Germinal center (tissue), 1 donor: ENCODE measurements at places on chromosomes 2 and 18.

DNA sequence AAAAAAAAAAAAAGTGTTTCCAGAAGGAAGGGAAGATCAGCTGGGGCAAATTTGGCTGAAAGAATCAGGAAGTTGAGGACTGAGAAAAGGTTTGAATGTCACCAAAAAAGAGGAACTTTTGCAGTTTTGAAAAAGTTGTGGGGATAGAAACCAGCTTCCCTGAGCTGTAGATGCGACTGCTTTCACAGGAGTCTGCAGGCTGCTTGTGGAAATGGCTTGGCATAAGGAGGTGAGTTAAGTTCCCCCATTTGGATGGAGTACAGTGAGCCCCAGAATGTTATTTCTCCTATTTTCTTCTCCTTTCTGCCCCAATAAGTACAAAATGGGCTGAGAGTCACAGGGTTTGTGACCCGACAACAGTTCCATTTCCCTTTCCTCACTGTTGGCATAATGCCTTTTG, 16.5 kb upstream of the ME2 start:
- peak; percentile 14 for DNase-seq

DNA sequence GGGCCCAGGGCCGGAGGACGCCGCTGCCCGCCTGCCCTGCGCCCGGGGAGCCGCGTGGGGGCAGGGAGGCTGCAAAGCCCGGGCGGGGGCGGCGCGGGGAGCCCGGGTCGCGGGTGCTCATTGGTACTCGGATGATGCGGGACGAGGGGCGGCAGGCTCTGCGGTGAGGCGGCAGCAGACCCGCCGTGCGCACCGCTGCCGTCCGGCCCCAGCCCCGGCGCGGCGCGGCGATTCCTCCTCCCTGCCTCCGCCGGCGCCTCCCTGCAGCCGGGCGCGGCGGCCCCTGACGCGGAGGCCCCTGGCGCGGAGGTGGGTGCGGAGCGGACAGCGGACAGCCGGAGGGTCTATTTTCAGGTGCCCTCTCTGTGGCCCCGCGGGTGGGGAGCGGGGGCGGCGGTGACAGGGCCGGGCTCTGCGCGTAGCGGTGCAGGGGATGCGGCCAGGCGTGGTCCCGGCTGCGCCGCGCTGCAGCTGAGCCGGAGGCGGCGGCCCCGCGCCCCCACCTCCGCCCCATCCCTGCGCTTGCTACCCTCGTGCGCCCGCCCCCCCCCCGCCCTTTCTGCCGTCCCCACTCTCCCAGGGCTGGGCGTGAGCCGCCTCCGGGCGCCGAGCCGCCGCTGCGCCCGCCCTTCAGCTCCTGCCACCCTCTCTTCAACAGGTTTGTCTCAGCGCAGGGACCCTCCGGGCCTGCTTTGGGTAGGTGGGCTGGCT, 640 bp downstream of the SPTBN1 start:
- DNase-seq, result peak; percentile 40

DNA sequence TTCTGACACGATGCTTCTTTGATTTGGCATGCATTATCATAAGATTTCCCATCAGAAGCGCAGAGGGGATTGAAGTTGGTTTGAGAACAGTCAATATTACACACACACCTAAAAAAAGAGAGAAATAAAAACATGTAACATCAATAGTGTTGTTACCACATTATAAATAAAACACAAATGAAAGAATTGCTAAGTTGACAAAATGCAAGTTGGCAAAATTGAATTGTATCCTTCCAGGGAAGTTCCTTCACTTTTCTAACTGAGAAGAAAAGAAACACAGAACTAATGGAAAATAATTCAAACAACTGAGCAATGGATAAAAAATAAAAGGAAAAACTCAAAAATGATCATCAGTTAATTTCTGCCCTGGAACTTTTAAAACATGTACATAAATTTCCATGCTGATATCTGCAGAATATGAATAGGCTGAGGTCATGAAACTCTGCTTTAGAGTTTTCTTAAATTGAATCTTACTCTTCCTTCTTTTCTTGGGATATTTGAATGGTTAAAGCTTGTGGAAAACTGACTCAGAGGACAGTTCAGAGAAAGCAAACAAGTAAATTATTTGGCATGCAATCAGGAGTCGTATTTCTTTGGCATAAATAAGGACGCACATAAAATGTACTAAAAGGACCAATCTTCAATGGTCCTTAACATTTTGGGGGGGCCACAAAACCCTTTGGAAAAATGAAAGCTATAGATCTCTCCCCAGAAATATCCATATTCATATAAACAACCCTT, 152.4 kb upstream of the CAVIN2 start:
- no peak for DNase-seq

DNA sequence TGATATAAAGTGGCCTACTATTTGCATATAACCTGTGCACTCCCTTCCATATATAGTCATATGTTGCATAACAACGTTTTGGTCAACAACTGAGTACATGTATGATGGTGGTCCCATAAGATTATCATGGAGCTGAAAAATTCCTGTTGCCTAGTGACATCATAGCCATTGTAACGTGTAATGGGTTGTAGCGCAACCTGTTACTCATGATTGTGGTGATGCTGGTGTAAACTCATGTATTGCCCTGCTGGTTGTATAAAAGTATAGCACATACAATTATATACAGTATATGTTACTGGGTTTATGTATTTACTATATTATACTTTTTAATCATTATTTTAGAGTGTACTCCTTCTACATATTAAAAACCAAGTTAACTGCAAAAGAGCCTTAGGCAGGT, 144.8 kb upstream of the IL1R2 start:
- DNase-seq, result no peak

- no peak for DNase-seq
Measured at GRCh38 chr18:66795051-66795450, 191.2 kb upstream of the CDH19 start.

DNA sequence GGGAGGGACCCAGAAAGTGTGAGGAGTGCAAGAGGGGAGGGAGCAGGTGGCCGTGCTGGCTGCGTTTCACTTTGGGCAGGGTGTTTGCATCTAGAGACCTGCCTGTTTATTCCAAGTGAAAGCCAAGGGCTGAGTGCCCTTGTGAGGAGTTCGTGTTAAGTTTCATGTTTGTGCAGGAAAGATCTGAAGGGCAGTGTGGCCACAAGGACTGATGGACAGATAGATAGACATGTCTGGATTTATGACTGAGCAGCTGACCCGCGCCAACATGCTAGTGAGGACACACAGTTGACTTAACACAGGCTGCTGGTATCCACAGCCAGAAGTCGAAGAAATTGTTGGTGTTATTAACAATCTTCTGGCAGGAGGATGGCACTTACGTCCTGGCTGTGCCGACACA, 387.6 kb upstream of the TNP1 start:
- no peak for DNase-seq

DNA sequence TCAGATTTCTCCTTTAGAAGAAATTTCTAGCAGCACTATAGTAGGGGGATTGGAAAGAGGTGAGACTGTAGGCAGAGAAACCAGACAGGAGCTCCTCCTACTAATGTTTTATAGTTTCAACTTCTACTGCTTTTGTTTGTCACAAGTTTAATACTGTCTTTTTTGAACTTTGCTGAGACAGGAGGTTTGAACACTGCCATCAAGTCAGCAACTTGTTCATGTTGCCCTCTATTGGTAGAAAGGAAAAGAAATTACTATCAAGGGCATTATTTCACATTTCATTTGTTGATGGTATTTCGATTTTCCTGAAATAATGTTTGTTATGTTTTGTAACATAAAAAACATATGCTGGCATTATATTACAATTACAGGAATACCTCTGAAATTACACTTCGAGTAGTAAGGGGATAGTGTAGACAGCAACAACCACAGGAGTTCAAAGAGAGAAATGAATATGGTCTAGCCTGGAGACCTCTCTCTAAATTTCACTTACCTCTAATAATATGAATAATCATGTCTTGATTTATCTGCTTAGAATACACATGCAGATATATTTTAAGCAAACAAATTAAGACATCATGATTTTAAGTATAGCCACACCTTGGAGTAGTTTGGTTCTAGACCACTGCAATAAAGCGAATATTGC, 12.4 kb upstream of the CCDC88A start:
- peak; percentile 26 for DNase-seq

GRCh38 chr2:150357770-150358467, 129.5 kb downstream of the RND3 start:
- no peak for DNase-seq

- DNase-seq, result no peak
Measured at GRCh38 chr2:15725101-15725781, 133.6 kb downstream of the DDX1 start.

- DNase-seq, result no peak
Measured at GRCh38 chr2:187853381-187853791, 299.2 kb upstream of the TFPI start.

GRCh38 chr18:49725809-49726674, 87.3 kb downstream of the ACAA2 start:
- DNase-seq, result no peak

- no peak for DNase-seq
Measured at GRCh38 chr2:113896791-113897190, 6.9 kb downstream of the ACTR3 start.

DNA sequence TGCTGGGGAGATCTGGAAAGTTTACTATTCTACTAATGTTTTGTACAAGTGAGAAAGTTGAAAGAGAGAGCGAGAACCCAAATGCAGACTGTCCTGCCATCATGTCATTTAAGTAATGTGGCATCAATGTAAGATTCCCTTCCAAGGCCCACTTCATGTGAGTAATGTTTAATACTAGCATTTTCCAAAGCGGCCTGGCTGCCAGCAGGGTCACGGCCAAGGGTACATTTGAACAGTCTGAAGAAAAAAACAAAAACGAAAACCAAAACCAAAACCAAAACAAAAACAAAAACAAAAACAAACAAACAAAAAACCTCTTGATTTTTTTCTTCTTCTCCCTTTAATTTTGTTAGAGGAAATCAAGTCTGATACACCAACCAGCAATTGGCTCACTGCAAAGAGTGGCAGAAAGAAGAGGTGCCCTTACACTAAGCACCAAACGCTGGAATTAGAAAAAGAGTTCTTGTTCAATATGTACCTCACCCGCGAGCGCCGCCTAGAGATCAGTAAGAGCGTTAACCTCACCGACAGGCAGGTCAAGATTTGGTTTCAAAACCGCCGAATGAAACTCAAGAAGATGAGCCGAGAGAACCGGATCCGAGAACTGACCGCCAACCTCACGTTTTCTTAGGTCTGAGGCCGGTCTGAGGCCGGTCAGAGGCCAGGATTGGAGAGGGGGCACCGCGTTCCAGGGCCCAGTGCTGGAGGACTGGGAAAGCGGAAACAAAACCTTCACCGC, 2.2 kb downstream of the HOXD10 start:
- DNase-seq, result no peak

DNA sequence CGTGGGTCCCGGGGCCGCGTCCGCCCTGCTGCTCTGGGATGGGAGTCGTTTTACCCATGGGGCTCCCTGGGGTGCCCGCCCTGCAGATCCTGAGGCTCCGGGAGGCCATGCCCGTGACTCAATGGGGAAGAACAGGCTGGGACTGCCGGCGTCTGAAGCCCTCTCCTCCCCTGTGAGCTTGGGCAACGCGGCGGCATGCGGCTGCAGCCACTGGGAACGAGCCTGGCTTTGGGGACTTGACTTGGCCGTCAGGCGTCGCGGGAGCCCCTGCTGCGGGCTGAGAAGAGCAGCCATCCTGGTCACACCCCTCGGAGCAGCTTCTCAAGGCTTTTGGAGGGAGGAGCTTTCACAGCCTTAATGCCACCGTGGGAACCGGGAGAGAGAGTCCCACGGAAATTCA, 126.9 kb upstream of the CTDP1 start:
- no peak for DNase-seq

DNA sequence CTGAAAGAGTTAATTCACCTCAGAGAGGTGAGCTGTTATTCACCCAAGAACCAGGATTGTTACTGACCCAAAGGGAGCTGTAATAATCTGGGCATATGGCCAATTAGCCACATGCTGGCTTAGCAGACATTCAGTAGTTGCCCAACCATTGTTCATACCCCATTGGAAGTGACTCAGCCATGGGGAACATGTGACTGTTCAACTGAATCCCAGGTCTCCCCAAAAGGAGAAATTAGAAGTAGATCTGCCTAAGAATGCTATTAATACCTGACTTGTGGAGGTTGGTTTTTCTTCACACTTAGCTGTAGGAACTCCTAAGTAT, 272.6 kb upstream of the UBE2E3 start:
- no peak for DNase-seq

DNA sequence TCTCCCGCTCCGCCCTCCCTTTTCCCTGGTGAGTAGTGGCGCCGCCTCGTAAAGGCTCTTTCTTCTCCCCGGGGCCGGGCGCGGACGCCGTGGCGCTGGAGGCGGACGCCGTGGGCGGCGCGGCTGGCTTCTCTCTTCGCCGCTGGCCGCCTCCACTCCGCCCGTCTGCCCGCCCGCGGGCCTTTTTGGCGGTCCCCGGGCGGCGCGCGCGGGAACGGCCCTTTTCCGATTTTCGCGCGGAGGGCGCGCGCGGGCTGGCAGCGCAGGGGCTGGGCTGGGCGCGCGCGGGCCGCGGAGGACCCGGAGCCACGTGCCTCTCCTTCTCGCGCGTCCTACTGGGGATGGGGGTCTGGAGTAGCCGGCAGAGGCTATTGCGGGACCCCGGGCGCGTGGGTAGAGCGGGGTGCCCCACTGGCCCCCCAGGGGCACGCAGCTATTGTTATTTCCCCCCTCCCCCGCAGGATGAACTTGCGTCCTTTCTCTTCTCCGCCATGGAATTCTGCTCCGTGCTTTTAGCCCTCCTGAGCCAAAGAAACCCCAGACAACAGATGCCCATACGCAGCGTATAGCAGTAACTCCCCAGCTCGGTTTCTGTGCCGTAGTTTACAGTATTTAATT, 472 bp downstream of the SLC20A1 start:
- peak; percentile 53 for DNase-seq

DNA sequence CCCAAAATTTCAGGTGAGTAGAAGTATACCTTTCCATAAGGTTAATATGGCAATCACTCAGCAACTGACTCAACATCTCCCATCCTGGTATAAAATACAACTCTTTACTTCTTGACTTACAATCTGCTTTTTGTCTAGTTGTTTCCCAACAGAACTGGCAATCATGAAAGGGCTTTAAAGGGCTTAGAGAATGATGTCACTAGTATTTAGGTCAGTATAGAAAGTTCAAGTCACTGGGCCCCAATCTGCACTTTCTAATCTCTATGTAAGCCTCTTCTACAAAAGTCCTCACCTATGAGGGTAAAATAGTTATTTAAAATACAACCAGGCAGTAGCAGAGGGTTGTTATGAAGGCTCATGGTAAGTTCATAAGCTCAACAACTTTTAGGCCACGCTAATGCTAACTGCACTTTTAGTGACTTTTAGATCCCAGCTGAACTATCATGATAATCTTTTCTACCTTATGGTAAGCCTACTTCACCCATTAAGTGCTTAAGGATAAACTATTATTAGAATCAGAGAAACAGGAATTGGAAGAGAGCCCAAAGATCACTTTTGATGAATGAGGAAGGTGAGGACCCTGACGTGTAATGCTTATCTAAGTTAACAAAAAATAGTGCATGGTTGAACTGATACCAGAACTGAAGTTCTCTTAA, 79.6 kb downstream of the GORASP2 start:
- no peak for DNase-seq

DNA sequence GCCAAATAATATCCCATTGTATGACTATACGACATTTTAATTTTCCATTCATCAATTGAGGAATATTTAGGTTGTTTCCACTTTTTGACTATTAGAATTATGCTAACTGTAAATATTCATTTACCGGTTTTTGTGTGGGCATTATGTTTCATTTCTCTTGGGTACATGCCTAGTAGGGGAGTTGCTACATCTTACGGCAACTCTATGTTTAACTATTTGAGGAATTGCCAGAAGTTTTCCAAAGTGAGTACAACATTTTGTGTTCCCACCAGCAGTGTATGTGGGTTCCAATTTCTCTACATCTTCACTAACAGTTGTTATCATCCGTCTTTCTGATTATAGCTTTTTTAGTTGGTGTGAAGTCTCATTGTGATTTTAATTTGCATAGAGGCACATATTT, 1.6 kb upstream of the KDSR start:
- no peak for DNase-seq
